ENCODE measurements at places on chromosomes 1 and 21.
A peak's percentile ranks its signal among the peaks of the same experiment; 100 is the strongest.

- no peaks in the 10 kb centered on the region for H3K4me1 ChIP-seq
- no peak for DNase-seq
- peaks cover 6% of the 10 kb centered on the region for H3K27me3 ChIP-seq
These were observed 23.2 kb upstream of the CNIH3 start for GRCh38 chr1:224592636-224593582.

- H3K4me3 ChIP-seq, result no peak overlapping the region
- no peaks in the 10 kb centered on the region for H3K4me1 ChIP-seq
- no peaks in the 10 kb centered on the region for H3K27me3 ChIP-seq
- no peak overlapping the region for H3K27ac ChIP-seq
- no peak for DNase-seq
- no peaks in the 10 kb centered on the region for H3K36me3 ChIP-seq
These were observed 307.8 kb downstream of the NFIA start for GRCh38 chr1:61389926-61390845.

DNA sequence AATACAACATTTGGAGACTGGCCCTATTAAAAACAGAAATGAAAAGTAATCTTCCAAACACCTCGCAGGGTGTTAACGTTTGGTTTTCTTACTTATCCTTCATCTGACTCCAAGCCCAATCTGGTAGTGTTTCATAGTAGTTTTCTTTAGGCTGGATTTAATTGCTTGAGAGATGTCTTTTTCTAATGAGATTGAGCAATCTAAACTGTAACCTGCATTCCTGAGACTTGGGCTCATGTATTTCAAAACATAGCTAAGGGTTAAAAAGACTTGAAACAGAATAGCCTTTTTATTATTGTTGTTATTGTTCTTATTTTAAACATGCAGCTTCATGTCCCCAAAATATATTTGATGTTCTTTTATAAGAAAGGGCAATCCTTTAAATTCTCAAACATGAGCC, 278.9 kb downstream of the TGFB2 start:
- no peaks in the 10 kb centered on the region for H3K27me3 ChIP-seq
- no peak for DNase-seq
- H3K27ac ChIP-seq, result no peak overlapping the region
- H3K36me3 ChIP-seq, result no peaks in the 10 kb centered on the region
- no peak overlapping the region for H3K4me3 ChIP-seq

DNA sequence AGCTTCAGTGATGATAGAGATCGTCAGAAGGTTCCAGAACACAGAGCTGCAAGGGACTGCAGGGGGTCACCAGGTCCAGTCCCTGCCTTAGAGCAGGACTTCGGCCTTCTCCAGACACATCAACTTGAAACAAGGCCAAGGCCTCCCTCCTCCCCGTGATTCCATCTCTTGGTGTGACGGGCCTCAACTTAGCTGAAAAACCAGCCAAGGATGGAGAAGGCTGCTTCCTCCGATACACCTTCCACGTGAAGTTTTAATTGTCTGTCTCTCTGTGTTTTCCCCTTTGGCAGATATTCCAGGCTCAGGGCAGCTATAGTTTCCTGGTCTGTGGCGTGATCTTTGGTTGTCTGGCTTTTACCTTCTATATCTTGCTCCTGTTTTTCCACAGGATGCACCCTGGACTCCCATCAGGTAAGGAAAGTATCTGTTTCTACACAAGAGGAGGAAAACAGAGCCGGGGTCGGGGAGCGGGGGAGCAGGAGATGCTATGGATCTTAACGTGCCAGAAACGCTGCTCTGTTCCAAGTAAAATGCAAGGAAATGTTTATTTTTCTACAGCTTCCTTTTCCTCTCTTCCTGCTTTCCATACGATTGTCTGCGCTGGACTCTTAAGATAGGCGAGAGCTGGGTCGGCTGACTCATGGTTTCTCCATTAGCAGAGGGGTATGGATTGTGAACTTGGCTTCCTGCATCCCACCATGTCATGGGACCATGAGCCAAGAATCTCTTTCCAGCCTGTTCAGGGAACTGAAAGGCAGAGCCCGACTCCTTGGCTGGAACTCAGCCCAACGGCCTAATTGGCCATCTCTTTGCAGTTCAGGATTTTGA, 32.8 kb downstream of the ELK4 start:
- H3K4me1 ChIP-seq, result peaks cover 15% of the 10 kb centered on the region
- no peak for DNase-seq
- H3K27ac ChIP-seq, result peak overlapping the region; percentile 61
- no peak overlapping the region for H3K4me3 ChIP-seq

DNA sequence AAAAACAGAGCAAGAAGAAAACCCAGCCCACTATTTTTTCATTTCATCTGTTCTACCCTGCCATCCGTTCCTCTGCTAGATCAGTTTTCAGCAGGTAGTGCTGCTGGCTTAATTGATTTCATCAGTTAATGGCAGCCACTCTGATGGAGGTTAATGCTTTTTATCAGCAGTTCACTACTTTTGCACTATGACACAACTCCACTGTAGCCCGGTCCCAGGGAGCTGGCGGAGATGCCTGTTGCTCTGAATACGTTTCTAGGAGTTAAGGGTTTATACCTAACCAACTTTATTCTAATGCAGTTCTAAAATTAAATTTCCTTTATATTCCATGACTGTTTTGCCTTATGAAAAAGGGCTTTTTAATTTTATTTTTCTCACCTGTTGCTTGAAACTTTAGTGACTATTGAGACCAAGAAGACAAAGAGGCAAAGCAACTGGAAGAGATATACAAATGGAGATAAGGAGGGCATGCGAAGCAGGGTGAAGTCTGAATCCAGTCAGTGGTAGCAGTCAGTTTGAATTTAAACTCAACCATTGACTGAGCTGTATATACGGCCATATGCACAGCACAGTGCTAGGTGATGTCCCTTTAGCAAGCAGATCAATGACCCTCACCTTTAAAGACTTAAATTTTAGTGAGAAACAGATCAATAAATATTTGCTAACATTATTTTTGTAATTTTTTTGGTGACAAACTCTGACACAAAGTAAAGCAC, 477.9 kb downstream of the LMO4 start:
- H3K27me3 ChIP-seq, result peaks cover 14% of the 10 kb centered on the region
- no peak for DNase-seq
- no peaks in the 10 kb centered on the region for H3K4me1 ChIP-seq
- no peak overlapping the region for H3K4me3 ChIP-seq

Data from activated T-helper 1 cell treated with anti-CD3 and anti-CD28 coated beads, Interleukin-12 subunit alpha, Interleukin-12 subunit beta, Interleukin-2, Interleukin-4 antibody, amounts not matched to agents 30 ng/mL and 10 ng/mL and 1 ng/mL, durations not matched to agents 14 hours and 24 hours and 36 hours (primary cell).